ENCODE measurements at places on chromosomes 6 and 20.

DNA sequence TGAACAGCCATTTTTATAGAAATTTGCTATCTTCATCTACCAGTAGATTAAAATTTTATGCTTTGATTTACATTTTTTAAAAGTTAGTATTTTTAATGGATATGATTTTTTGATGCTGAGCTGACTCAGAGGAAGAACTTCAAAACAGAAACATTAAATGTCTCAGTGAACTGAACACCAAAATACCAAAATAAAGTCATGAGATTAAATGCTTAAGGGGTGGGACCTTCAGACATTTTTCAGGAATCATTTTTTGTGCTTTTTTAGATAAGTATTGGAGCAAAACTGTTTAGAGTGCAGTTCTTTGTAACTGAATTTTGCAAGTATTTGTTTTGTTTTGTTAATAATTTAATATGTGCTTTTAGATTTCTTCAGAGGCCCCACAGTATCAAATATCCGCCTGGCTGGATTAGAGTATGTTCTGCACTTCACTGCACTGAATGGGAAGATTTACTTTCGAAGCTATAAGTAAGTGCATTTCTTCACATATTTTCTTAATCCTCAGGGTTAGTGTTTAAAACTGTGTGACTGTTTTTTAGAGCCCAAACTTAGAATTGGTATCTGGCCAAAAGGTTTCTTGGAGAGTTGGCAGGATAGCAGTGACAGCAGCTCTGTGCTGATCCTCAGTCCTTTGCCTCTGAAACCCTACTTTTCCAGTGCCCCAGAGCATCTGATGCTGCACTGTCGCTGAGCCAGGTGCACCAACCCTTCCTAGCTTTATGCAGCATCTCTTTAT is 33.7 kb downstream of the RPF2 start:
- DNase-seq: no peak

DNA sequence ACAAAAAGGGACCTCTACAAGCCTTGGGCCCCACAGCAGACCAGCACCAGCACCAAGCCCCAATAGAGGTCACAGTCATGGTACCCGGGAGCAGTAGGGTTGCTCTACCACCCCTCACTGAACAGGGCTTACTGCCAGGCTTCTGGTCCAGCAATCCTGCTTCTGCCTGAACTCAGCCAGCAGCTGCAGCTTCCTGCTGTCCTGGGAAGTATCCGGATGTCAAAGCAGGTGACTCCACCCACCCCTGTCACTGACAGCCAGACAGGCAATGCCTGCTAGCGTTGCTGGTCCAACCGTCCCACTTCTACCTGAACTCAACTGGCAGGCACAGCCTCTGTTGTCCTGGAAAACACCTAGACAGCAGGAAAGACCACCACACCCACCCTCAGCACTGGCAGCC is 47.0 kb upstream of the PCSK2 start:
- no peak for DNase-seq

GRCh38 chr20:53977391-53977790 is 93.0 kb downstream of the BCAS1 start:
- no peak for DNase-seq

DNA sequence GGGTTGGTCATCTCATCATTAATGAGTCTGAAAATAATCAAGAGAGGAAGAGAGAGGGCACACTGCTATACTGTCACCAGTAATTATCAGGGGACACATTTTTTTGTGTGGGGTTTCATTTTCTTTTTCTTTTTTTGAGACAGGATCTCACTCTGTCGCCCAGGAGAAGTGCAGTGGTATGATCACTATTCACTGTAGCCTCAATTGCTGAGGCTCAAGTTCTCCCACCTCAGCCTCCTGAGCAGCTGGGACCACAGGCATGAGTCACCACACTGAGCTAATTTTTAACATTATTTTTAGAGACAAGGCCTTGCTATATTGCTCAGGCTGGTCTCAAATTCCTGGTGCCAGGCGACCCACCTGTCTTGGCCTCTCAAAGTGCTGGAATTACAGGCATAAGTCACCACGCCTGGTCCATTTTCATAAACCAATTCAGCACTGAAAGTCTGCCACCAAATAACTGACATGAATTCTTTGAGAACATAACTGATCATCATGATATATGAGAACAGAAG is 43.3 kb downstream of the EPHA7 start:
- no peak for DNase-seq

- DNase-seq: no peak
These were observed 72.6 kb downstream of the CDKAL1 start for GRCh38 chr6:20606831-20607230.

DNA sequence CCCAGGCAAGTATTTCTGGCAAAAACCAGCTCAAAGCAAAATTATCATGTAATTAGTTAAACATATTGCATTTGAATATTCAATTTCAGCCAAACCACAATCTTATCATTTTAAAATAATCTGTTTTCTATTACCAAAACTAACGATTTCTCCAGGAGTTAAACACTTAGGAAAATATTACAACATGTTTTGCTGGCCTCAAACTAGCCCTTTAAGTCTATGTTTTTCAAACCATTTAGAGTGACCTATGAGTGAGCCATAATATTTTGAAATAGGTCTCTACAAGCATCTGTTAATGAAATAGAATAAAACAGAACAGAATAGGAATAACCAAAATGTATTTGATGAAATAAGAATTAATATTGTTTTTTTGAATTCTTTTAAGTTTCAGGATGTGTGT is 370.9 kb downstream of the COL12A1 start:
- no peak for DNase-seq

DNA sequence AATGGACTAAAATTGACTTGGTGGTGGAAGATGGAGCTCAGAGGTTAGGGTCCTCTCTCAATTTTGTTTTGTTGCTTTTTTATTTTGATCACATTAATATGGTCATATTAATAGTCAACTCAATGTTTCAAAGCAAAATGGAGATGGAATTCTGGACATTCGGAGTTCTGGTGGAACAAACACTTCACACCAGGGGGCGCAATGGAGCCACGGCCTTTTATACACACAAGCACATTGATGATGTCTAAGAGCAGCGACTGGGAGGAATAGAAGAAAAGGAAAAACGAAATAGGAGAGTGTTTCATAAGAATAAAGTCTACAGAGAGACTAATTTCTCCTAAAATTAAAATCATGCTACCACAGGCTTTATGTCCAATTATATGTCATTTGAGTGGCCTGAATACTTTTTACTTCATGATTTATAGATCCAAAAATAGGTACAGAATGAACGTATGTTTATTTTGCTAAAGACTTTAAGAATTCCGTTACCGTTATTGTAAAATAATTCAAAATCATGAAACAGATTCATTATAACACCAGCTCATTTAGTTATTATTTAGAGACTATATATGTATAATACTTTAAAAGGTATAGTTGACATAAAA is 197.6 kb upstream of the SASH1 start:
- DNase-seq: peak; percentile 25

DNA sequence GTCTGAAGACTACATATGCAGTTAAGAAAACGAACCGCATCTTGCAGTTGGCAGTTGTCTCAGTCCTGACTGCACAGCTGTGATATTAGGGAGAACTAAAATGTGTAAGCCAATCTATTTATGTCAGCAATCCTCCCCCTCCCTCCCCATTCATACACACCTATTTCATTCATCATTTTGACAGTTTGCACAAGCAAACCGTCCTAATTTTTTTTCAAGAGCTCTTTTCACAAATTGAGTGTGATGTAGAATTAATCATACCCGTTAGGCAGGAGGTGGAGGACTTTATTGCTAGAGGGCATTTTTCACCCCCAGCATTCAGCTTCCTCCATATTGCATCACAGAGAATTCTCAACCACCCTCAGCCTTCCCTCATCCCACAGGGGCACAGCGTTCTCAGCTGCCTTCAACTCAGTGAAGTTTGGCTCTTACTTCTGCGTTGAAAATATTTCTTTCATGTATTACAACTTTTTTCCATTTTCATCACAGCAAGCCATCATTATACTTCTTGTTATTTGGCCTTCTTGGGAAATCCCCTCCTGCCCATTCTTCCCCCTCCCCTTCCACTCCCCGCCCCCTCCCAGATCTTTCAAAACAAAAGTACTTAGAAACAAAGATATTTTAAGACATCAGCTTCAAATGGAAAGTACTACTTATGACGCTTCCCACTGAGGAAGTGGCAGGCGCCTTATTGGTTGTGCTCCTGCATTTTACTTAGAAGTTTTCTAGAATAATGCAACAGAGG is 37.5 kb downstream of the NOX3 start:
- DNase-seq: peak; percentile 55

DNA sequence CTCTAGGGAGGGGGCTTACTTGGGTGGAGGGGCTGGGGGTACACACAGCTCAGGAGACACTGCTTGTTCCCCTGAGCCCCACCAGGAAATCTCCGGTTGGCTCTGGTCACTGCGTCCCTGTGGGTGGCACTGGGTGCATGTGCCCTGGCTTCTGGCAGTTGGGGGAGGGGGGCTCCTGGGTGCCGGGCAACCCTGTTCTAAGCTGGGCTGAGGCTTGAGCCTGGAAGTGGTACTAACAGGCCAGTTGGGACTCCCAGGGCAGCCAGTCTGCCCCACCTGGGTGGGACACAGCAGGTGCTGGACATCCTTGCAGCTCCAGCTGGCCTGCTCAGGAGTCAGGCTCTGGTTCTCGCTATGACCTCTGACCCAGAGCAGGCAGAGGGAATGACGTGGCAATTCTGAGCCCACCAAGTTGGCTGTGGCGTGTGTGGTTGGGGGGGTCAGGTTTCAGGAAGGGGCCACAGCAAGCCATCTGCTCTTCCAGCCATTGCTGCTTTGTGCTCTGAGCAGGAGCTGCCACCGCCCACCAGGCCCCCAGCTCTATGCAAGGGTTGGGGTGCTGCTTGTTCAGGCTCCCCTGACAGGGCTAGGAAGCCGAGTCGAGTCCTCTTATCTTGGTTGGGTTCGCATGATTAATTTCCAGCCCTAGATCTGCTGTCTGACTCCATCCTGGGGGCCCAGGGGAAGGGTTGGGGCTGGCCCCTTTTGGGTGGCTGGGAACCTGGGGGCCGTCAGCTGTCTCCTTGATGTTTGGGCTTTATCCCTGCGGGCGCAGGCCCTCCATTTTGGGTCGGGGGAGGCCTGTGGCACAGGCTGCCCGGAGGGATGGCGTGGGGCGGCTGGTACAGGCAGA is 590 bp downstream of the C20orf204 start:
- no peak for DNase-seq

GRCh38 chr6:43488667-43489276 is 11.4 kb downstream of the TJAP1 start:
- DNase-seq: no peak

- no peak for DNase-seq
These were observed 20.2 kb downstream of the SOBP start for GRCh38 chr6:107510108-107510507.

DNA sequence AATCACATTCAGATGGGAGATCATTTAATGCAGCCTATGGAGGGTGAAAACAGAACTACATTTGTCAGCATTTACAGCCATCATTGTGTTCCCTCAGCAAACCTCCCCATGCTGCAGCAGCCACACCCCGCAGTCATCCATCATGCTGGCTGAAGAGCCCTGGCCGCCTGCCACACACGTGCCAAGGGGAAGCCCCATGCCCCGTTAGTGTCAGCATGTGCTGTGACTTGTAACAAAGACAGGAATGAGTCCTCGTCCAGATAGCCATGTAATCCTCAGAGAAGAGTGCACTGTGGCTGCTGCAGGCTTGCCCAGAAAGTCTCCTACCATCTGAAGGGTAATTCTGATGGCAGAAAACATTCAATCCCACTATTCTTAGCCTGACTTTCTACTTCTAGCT is 1097.8 kb downstream of the KIF16B start:
- DNase-seq: no peak

GRCh38 chr6:99195986-99196655 is 153.4 kb downstream of the FAXC start:
- no peak for DNase-seq

DNA sequence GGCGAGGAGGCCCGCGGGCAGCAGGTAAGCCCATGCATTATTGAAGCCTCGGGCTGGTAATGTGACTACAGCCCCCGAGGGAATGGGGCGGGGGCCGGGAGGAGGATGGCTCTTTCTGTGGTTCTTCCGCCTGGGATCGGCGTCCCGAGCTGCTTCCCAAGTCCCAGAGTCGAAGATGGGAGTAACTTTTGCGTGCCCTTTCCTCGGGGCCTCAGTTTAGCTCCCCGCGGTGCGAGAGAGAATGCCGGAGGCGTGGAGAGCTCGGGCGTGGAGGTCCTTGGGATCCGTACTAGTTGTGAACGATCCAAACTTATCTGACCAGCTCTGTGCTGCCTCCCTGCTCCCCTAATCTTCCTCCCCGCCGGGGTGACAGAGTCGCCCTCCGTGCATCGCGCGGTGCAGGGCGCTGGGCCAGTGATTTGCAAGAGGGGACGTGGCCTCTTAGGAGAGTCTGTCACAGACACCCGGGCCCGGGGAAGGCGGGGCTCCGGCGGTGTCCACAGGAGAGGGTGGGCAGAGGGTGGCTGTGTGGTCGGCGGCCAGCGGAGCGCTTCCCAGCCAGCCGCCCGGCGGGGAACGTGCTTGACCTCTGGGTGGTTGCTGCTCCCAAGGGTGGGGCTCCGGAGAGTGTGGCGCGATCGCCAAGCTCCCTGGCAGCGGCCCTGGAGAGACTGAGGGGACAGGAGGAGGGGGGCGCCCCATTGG is 815 bp downstream of the UTRN start:
- DNase-seq: no peak

DNA sequence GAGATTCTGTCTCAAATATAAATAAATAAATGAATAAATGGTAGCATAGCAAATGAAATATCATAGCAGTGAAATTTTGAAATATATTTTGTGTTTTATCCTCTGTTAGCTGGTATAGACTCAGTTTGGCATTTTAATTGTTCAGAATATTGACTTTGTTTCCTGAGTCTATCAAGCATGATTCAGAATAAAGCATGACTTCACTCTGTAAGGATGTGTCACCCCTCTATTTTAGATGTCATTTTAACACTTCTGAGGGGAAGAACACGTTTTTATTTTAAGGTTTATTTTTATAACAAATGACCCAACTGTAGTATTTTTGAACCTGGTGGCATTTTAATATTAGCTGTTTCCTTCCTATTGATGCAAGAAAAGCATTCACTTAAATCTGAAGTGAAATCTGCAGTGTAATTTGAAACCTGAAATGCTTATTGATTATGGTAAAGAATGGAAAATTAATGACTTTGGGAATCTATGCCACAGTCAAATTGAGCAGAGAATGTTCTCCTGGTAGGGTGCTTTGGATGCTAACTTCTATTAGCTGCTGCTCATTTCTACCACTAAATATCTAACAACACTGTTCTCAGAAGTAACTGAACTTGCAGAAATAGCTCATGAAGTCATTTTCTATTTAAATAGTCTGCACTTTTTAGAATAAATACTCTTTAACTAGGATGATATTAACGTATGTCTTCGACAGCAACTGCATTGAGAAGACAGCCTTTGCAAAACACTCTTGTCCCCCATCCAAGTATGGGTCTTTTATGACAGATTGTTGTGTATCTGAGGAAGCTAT is 114.2 kb downstream of the SOX4 start:
- DNase-seq: no peak

DNA sequence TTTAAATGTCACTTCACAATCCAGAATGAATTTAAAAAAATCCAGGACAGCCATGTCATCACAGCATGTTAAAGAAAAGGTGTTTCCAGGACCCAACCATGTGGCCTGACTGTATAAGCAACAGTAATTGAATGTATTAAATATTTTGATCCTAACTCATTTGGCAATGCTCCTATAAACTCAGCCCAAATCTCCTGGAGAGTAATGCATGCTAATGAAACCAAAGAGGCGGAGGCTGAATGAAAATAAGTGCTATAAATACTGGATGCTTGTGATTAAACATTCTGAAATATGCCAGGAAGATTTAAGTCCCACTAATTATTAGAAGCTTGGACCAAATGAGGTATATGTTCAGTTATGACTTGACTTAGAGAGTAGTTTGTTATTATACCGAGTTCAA is 486.8 kb downstream of the FRK start:
- DNase-seq: no peak

GRCh38 chr6:85183841-85184240 is 266.0 kb upstream of the NT5E start:
- DNase-seq: no peak

- no peak for DNase-seq
These were observed 983 bp downstream of the RBBP9 start for GRCh38 chr20:18496042-18496441.
